Urinary bladder (tissue), 4 donors: ENCODE measurements at places on chromosomes 12 and 14. TPM values are rescaled to one million over a fixed set of nuclear protein-coding genes. Genes with fewer than 3 reads are reported as not detected.
A peak's percentile ranks its signal among the peaks of the same experiment; 100 is the strongest.

Gene BIN2
- 2.3 TPM for total RNA-seq

Gene EGLN3
- total RNA-seq: 54.6 TPM

Gene DHRS7
- 45.1 TPM for total RNA-seq

Gene PRKD1
- total RNA-seq: 27.7 TPM

Gene MNAT1
- total RNA-seq: 109 TPM

Gene STAB2
- 16.4 TPM for total RNA-seq

Gene FAM90A1
- total RNA-seq: not detected

Gene LUM
- total RNA-seq: 2,635 TPM

Gene KRT82
- not detected for total RNA-seq

- no peak for DNase-seq
Observed at GRCh38 chr14:97319691-97320090, 522.5 kb downstream of the VRK1 start.

GRCh38 chr14:20435582-20436362, at the start of gene KLHL33:
Gene KLHL33, minus strand, starts transcription at chr14:20436166. Its CDS starts 355 bp downstream, at chr14:20435811.
- DNase-seq: no peak

GRCh38 chr12:103529306-103529705, 33.5 kb upstream of the C12orf42 start:
- DNase-seq: no peak

DNA sequence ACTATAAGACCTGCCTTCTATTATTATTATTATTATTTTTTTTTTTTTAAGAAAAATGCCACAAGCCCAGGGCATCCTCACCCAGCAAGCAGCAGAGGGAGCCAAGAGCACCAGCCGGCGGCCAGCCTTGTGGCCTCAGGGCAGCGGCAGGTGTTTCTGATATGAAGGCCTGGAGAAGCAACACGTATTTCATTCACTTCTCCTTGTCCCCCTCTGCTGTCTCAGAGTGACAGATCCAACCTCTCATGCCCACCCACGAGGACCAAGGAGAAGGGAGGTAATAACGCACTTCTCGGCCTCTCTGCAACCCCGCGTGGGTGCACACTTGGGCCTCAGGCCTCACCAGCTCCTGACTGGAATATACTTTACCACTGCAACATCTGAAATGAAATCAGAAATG, 25.4 kb downstream of the CDC42BPB start:
- DNase-seq: no peak

DNA sequence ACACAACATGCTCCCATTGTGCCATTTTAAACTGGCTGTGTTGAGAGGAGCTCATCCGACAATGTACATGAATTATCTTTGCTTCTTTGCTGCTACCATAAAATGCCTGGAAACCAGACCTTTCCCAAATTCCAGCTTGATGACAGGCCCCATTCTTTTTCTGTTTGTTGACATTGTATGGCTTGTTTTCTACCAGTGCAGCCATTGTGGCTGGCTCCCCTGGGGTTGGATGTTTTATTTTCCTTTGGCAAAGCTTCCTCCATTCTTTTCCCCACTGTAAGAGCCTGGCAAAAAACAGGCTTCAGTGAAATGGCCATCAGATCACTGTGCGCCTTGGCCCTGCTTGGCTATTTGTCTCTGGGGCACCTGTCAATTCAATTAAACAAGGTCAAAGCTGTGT, 532.5 kb downstream of the VRK1 start:
- DNase-seq: no peak

- DNase-seq: no peak
Observed at GRCh38 chr12:109779382-109779781, 53.8 kb downstream of the TRPV4 start.

- DNase-seq: no peak
Observed at GRCh38 chr12:54292083-54292930, 8.5 kb downstream of the NFE2 start.

DNA sequence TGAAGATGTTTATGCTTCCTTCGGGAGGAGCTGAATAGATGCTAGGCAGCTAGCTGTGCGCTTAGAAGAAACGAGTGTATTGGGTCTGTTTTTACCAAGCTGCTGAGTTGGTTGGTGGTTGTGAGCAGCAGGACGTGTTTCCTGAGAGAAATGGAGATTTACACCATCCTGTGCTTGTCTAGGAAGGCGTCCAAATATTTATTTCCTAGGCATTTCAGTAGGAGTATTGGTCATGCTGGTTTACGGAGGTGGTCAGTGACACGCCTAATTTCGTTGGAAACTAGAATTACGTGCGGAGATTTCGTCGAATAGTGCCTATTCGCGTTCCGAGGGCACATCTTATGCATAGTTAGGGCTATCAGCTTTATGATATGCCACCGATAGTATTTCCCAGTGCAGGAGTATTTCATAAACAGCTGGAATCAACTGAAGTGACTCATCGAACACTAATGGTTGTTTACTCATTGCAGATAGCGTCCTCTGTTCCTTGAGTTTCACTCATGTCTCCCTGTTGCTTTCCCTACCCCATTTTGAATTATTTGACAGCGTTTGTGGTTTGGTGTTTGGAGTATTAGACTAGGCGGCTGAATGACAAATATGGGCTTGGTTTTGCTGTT, 780 bp downstream of the TBC1D15 start:
- DNase-seq: peak; percentile 5

GRCh38 chr14:61168141-61168540, 113.0 kb downstream of the TMEM30B start:
- no peak for DNase-seq

- DNase-seq: no peak
Observed at GRCh38 chr14:96264853-96265252, 8.8 kb downstream of the BDKRB1 start.

- no peak for DNase-seq
Observed at GRCh38 chr12:15205341-15206010, 15.7 kb downstream of the RERG start.

DNA sequence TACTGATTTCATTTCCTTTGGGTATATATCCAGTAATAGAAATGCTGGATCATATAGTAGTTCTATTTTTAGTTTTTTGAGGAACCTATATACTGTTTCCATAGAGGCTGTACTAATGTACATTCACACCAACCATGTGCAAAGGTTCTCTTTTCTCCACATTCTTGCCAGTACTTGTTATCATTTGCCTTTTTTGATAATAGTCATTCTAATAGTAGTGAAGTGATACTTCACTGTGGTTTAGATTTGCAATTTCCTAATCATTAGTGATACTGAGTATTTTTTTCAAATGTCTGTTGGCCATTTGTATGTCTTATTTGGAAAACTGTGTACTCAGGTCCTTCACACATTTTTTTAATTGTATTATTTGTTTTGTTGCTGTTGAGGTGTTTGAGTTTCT, 148.2 kb upstream of the NAV3 start:
- DNase-seq: no peak

DNA sequence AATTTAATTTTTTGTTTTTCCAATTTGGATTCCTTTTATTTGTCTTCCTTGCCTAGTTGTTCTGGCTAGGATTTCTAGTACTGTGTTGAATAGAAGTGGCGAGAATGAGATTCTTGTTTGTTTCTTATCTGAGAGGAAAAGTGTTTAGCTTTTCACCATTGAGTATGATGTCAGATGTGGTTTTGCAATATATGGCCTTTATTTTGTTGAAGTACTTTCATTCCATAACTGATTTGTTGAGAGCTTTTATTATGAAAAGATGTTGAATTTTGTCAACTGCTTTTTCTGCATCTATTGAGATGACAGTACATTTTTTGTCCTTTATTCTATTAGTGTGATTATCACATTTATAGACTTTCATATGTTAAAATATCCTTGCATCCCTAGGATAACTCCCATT, 462.0 kb downstream of the CCDC91 start:
- no peak for DNase-seq

DNA sequence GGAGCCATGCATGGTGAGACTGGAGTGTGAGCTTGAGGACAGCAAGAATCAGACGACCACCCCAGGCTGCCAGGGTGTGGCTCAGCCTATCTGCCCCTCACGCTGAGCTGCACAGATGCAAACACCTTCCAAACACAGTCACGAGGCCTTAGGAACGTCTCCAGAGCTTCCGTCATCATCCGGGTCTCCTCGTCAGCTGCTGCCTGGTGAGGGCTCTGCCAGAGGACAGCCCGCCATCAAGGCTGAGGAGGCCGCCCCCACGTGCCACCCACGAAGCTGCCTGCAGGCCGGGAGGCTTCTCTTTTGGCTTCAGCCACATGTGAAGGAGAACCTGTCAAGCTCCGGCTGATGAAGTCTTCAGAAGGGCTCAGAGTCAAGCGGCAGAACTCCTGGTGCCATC, 13.4 kb downstream of the DDX51 start:
- no peak for DNase-seq
